ENCODE measurements at places on chromosomes 2 and 18.

DNA sequence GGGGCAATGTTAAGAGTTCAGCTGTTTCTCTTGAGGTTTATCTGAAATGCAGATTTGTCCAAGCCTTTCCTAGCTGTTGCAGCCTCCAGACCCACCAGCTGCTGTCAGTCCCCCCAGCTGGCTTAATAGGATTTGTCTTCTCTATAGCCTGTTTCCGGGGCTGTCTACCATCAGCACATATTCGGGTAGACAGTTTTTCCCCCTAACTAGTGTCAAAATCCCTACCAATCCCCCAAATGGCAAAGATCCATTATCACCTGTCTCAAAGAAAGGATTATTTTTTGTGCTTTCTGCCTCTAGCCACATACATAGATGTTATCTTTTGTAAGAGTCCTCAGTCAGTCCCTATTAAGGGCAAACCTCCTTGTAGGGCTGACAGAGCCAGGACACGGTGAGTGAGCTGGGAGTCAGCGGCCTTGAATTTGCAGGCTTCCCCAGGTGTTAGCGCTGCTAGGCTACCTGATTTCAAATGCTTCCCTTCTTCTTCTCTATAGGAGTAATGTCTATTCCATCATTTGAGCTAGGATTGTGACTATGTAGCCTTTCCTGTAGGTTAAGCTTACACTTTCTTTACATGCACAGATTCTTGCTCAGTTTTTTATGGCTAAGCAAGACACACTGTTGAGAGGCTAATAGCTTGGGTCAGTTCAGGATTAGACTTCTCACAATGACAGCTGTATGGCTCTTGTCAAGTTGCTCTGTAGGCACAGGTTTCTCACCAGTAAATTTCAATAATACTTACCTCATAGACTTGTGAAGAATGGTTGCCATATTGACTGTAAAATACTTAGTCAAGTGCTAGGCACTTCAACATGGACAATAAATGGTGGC, 171.1 kb upstream of the UNC80 start:
- DNase-seq: no peak

DNA sequence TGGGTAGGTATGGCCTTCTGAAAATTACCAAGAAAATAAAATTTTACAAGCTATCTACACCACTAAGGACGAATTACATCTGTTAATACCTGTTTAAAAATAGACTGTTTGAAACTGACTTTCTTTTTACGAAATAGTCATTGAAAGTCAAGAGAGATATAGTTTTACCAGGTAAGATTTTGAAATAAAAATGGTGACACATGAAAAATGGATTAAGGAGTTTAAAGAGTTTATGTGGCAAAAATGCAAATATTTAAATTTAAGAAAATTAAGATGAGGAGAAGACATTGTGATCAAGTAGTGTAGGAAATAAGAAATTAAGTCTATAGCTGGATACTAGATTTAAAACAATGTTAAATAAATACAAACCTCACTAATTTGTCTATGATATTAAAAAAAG, 271.5 kb downstream of the TRIB2 start:
- no peak for DNase-seq

DNA sequence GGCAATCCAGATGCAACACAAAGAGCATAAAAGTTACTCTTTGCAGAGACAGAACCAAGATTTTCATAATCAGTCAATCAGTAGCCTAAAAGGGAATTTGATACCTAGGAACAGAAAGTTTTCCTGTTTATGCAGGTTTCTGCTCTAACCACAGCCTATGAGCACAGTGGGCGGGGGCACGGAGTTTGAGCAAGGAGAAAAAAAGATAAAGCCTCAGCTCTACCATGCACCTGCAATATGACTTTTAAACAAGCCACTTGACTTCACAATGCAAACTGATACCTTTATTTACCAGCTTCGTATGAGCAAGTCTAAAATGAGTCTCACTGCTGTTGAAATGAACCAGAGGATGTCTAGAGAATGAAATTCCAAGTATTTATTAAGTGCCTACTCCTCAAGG, 5.6 kb upstream of the LRATD1 start:
- no peak for DNase-seq

DNA sequence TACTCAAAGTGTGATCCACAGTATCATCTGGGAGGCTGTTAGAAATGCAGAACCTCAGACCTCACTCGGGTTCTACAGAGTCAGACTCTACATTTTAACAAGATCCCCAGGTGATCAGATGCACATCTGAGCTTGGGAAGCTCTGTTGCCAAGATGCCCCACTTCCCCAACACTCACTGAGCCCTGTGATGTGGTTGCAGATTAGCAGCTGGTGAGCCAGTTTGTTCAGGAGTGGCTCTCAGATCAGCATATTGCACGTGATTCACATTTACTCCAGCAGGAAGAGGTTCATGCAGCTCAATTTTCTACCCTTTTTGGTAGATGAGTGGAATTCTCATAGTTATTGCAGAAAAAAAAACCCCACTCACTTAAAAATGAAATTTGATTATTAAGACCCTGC, 96.4 kb downstream of the VIT start:
- DNase-seq: no peak

DNA sequence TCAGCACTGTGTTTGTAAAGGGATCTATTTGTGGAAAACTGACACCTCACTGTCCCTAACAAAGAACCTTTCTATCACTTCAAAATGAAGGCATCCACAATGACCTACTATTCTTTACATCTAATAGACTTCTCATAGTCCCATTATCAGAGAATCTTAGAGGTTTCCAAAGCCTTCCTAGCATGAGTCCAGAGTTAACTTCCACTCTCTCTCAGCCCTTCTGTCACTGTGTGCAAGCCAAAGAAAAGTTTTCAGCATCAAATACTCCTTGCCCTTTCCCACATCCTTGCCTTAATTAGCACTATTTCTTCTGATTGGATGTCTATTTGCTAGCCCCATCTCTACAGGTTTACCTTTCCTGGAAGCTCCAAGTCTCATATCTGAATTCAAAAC, 178.5 kb downstream of the ERBB4 start:
- DNase-seq: no peak

- no peak for DNase-seq
These were observed at the start of gene ANKRD30B for GRCh38 chr18:14747513-14748474. Gene ANKRD30B (plus strand): TSS chr18:14748172. CDS start chr18:14748420, 248 bp downstream.

DNA sequence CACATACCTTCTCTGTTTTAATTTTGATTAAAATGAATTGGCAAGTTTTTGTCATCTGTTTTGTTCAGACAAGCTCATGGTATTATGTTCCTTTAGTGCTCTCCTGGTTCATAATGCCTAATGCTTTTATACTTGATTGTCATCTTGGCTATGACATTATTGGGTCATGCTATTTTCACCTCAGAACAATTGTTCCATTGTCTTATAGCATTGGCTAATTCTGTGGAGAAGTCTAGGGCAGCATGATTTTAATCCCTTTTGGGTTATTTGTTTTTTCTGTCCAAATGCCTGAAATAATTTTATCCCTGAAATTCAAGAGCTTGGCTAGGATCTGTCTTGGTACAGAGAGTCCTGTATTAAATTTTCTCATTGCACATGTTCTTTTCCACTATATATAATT, 83.8 kb upstream of the CCDC85A start:
- DNase-seq: no peak

DNA sequence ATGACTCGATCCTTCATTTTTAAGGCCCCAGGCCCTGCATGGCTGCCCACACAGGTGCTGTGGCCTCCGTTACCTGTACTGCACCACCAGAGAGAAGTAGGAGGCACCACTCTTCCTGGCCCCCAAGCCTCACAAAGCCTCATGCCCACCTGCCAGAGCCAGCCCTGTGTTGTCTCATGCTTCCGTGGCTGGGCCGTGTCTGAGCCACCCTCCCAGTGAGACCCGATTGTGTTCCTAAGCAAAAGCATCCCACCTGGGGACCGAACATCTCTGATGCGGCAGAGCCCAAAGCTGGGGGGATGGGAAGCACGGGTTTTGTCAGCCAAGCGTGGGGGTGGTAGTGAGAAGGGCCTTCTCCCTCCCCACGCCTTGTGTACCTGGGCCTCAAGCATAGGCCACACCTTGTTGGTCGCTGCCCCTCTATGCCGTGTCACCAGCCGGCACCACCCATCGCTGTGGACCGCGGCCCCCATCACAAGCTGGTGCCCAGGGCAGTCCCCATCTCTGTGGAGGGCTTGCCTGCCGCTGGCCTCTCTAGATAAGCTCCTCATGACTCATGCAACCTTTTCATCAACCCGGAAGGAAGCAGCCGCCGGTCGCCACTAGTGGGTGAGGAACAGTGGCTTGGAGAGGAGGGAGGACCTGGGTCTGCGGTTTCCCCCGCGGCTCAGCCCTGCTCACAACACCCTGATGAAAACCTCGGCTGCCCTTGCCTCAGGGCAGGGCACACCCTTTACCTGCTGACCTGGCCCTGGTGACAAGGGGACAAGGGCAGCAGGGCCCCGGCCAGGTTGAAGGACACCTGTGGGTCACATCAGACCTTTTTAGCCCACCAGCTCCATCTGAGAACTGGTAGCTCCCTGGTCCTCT, 2.7 kb upstream of the RNPEPL1 start:
- DNase-seq: no peak

DNA sequence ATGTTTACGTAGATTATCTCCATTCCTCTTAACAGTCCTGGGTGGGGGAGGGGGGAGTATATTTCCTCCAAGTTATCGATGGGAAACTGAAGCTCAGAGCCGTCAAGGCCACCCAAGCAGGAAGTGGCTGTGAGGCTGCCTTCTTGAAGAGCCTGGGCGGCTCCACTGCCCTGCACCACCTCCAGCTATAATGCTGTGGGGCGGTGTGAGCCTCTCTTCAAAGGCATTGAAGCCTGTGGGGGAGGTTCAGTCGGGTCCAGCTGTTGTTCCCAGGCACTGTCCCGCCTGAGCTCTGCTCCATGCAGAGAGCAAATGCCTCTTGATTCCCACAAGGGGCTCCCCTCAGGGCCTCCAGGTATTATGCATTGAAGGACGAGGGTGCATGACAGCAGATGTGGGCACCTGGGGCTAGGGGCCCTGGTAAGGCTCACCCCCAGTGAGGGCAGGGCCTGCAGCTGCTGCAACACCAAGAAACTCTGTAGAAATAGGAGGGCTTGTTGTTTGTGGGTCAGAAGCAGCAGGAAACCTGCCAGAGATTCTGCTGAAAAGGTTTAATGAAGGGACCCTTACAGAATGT, 29.5 kb upstream of the LAPTM4A start:
- DNase-seq: no peak

DNA sequence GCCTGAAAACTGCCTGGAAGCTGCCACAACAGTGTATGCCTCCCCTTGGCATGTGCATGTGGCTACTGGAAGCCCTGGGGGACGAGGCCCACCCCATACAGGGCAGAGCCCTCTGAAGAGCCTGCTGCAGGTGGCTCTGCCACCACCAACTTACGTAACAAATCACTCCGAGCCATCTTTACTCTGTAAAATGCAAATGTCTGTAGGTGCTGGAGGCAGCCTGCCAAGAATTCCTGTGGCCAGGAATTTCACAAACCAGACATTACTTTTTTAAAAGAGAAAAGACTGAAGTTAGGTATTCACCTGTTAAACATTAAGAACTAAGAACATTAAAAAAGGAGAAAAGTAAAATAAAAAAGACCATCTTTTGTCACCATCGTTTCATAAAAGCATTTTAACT, 106.3 kb downstream of the GPR39 start:
- no peak for DNase-seq

DNA sequence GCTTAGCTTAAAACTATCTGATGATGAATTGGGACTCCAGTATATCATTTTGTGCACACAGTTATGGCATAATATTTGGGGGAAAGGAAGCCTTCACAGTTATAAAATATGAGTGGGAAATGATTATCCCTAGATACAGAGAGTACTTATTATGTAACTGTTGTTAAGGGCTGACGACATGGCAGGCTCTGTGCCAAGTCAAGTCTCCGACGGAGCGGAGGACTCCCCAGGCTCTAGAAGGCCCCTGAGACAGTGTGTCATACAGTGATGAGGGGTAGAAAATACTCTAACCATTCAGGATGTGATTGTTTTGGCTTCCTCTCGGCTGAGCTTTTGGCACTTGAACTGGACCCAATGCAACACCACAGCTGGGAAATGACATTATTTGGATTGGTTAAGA, 211.8 kb downstream of the SLC8A1 start:
- no peak for DNase-seq

DNA sequence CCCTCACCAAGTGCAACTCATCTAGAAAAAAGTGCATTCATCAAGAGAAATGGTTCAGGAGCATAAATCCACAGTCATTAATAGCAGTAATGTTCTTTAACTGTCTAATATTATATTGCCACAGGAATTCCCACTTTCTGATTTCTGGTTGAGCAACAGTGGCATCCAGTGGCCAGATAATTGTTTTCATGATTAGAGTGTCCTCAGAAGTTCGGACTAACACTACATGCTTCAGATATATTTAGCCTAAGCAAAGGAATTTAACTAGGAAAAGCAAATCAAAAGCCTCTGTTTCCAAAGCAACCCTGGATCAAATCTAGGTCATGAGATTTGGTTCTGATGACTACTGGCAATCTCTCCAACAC, 9.8 kb upstream of the ERBB4 start:
- DNase-seq: no peak

GRCh38 chr2:136291871-136292270, 173.9 kb upstream of the CXCR4 start:
- no peak for DNase-seq

DNA sequence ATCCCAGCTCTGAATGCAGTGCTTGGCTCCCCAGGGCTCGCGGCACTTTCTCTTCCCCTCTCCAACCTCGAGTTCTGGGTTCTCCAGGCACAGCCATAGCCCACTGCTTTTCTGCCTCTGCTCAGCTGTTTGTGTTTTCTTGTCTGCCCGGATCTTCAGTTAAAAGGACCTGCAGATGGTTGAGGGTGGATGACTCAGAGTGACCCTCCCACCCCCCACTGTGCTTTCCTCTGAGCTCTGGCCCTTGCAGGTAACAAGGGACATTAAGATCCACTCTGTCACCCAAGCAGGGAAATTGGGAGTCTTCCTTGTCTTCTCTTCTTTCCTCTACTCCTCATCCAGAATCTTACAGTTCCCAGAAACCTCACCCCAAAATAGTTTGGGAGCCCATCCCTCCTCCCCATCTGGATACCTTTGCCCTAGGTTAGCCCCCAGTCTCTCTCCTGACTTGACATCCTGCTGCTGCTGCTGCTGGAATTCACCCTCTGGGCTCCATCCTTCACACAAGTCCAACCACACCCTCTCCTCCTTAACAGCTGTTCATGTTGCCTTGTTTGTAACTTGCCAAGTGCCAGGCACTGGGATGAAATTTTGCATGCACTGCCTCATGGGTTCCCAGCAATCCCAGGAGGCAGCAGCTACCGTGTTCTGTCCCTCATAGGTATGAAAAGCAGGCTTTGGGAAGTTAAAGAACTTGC, 157.9 kb upstream of the TTC39C start:
- DNase-seq: no peak

- no peak for DNase-seq
These were observed 67.2 kb upstream of the ETAA1 start for GRCh38 chr2:67329951-67330350.

DNA sequence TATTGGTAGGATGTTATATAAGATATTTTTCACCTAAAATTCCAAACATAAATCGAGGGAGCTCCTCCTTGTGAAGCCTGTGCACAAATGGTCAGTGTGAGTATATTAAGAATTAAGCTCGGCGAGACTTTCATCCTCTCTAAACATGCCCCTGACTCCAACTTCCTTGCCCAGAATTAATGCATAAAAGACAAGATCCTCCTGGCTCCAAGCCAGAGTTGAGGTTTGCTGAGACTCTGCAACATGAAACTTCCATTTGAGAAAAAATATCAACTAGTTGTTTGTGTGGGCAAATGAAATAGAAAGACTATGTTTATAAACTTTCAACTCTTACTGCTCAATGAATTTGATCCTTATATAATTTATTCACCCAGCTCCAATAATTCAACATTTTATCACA, 68.1 kb downstream of the CCDC178 start:
- no peak for DNase-seq

- DNase-seq: no peak
These were observed 372.2 kb upstream of the HS6ST1 start for GRCh38 chr2:128690869-128691268.
